ENCODE measurements at places on chromosomes 16 and 17.
A peak's percentile ranks its signal among the peaks of the same experiment; 100 is the strongest.

GRCh38 chr16:3038256-3038655 lies 1.5 kb upstream of the BICDL2 start:
- DNase-seq = no peak

DNA sequence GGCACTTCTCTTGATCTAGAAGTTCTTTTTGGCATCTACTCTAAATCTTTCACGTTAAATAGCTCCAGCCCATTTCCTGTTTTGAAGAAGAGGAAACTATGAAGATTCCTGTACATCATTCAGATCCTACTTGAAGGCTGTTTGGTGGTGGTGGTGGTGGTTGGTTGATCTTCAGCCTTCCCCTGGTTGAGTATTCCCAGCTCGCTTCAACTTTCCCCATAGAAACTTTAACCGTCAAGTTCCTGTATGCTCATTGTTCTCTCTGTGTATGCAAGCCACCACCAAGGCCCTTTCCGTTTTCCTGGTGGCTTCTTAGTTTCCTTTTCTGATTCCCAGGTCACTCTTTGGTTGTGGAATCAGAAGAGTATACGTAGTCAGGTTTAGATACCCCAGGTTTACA lies 3.3 kb downstream of the LRRC46 start:
- no peak for DNase-seq

DNA sequence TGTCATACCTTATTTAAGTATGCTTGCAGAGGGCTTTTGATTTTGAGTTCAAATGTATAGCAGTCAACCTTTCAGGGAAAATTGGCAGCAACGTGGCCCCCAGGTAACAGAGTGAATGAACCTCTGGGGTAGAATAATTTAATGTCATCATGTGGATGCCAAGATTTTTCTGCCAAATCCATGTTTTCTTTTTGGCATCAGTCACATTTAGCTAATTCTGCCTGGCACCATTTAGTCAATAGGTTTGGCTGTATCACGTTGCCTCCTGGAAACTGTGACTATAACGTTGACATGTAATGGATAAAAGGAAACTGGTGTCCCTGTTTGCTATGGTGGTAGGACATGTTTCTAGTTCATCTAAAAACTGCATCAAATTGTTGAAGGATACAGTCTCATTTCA lies 115.5 kb downstream of the HS3ST2 start:
- DNase-seq = no peak

DNA sequence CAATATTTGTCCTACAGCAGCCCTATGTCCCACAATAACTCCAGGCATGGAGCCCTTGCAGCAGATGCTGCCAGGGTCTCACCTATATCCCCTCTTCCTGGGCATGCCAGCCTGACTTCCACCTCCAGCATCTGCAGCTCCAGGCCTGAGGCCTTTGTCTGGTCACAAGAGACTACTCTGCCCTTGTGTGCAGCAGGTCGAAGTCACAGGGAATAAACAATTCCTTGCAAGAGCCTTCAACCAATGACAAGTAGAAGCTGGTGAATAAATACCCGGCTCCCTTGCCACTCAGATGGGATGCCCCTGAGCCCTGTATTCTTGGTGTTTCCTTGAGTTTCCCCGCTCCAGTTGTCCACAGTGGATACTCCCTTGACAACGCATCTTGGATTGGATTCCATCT lies 23.0 kb downstream of the CES1 start:
- DNase-seq = no peak

GRCh38 chr16:90031186-90031930 lies 12.1 kb upstream of the DBNDD1 start:
- DNase-seq = no peak

- no peak for DNase-seq
These were observed 53.4 kb downstream of the ZNF18 start for GRCh38 chr17:11943759-11944347.

GRCh38 chr17:76840443-76840767 lies 27.8 kb upstream of the MGAT5B start:
- no peak for DNase-seq

- no peak for DNase-seq
These were observed 37.7 kb upstream of the SREBF1 start for GRCh38 chr17:17874478-17874877.

- no peak for DNase-seq
These were observed 11.2 kb upstream of the CEP20 start for GRCh38 chr16:15899538-15900100.

DNA sequence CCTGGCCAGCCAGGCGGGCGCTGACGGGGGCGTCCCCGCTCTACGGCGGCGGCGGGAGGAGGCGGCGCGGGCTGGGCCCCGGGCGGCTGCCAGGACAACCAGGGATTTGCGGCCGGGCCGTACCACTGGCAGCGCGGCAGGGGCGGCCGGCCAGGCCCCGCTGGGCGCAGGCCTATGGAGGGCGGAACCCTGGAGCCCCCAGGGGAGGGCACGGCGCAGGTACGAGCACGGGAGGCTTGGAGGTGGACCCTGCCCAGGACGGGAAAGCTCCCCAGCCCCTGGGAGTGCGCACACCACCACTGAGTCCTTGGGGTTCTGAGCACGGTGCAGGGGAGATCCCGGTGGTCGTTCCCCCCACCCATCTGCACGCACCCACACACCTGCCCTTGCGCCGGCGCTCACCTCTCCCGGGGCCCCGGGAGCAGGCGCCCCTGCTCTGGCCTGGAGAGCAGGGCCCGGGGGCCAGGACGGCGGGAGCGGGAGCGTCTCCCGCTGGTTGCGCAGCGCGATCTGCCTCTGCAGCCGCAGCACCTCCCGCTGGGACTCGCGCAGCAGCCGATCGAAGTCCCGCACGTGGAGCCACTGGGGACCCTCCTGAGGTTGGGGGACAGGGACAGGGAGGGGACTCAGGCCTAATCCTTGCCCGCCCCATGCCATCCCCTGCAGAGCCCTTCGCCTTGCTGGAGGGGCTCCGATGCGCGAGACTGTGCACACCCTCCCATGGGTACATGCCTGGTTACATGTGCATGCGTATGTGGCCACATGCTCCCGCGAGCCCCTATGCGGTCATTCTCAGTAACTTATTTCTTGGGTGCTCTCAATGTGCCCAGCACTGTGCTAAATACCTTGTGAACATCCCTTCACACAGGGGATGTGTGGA lies 3.9 kb downstream of the TSPOAP1 start:
- no peak for DNase-seq

DNA sequence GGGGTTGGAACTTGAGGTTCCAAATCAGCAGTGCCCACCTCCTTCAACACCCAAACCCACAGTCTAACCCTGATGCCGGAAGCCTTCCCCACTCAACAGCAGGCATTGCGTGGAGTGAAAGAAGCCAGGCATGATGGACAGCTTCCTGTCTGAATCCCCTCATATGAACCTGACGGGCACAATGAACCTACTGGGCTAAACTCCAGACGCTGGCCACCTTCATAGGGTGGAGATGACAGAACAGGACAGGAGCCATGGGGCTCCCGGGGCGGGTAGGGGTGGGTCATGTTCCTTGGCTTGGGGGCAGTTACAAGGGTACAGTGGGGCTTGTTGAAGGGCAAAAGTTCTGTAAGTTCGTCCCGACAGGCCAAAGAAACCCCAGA lies 460 bp upstream of the HSBP1 start:
- peak; percentile 3 for DNase-seq

GRCh38 chr17:82104797-82105416 lies 6.9 kb upstream of the FASN start:
- no peak for DNase-seq
